Left lung (tissue), 14 donors: ENCODE measurements at places on chromosomes 11 and 22. TPM values are rescaled to one million over a fixed set of nuclear protein-coding genes. Genes with fewer than 3 reads are reported as not detected.

GRCh38 chr11:30818721-30819120 is 232.6 kb upstream of the MPPED2 start:
- DNase-seq = no peak

- DNase-seq = no peak
Measured at GRCh38 chr11:117410861-117411710, 83.4 kb downstream of the CEP164 start.

GRCh38 chr11:41950470-41951143 is 491.2 kb upstream of the LRRC4C start:
- DNase-seq = no peak

TSGA10IP gene
- 0.26 TPM for polyA plus RNA-seq

MS4A6A gene
- polyA plus RNA-seq = 27.6 TPM

- no peak for DNase-seq
Measured at GRCh38 chr11:18849406-18849805, 57.8 kb upstream of the PTPN5 start.

DNA sequence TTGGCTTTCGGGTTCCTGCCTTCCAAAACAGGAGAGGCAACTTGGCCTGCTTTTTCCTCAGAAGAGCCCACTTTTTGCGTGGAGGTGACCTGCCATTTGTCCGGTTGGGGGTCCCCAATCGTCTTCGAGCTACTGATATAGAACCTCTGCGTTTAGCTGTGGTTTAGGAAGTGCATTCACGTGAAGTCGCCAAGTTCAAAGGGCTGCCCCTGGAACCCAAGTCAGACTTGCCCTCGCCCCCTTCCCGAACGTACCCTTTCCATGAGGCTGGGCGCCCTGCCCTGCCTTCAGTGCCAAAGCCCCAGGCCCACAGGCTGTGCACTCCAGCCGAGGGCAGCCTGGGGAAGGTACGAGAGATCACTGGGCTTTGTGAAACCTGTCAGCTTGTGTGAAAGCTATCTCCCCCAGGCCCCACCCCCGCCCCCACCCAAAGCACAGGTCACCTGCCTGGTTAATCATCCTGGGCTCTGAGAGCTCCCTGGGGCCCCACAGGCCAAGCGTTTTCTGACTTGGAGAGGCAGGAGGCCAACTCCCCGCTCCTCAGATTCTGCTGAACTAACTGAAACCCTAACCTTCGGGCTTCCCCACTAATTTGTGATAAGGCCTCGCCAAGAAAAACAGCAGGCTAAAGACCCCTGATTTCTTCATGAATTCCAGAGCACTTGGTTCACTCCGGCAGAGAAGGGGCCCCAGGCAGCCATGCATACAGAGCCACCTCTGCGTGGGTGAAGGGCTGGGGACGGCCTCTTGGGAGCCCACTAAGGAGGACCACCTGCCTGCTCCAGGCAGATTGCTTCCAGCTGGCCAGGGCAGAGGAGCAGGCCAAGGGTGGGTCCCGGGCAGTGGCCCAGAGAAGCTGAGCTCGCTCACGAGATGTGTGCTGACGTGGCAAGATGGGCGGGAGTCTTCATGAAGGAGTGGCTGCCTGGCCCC is 25.8 kb upstream of the KCNQ1OT1 start:
- DNase-seq = no peak

DNA sequence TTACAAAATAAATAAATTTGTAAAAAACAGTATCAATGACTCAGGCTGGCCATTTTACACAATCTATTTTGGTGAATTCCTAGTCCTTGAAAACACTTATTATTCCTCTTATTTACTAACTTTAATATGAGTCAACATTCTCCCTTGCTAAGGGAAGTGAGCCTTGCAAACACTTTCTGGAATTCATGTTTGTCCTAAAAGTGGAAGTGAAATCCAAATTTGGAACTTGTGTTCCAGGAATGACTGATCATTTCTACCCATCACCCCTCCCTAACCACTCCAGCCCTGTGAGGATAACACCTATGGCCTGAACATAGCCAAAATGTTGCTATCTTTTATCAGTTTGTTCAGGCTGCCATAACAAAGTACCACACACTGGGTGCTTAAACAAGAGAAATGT is 83.1 kb downstream of the OR5AK2 start:
- no peak for DNase-seq

DNA sequence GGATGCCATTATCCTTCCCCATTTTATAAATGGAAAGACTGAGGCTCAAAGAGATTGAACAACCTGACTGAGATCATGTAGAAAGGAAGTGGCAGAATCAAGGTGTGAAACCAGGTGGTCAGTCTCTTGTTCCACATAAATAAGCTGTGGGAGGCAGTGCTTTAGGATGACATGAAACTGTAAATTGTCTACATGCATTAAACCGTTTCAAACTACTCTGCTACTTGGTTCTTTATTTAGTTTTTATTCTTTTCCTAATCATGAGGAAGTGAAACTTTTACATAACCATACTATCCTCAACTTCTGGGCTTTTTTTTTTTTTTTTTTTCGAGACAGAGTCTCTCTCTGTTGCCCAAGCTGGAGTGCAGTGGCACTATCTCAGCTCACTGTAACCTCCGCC is 34.9 kb downstream of the CADM1 start:
- no peak for DNase-seq

- DNase-seq = no peak
Measured at GRCh38 chr11:128573638-128574037, 13.7 kb downstream of the ETS1 start.

DNA sequence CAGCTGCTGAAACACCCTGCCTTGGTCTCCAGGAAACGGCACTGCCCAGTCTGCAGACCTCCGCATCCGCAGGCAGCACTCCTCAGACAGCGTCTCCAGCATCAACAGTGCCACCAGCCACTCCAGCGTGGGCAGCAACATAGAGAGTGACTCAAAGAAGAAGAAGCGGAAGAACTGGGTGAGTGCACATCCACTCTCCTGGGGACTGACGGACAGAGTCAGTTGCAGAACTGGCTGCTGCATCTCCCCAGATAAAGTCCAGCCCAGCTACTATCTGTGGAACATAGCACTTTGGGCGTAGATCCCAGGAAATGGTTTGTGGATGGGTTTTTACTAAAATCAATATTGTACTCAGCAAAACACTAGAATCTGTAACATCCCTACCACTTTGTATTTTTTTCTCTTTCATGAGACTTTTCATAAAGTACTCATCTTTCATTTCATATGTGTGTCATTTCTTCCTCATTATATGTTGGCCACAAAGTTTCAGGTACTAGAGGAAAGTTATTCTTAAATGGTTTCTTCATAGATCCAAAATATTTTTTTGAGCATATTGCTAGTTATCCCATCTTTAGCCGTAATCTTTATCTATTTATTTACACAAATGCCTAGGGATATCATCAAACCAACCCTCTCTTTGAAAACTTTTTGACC is 80.1 kb downstream of the DBX1 start:
- no peak for DNase-seq

DNA sequence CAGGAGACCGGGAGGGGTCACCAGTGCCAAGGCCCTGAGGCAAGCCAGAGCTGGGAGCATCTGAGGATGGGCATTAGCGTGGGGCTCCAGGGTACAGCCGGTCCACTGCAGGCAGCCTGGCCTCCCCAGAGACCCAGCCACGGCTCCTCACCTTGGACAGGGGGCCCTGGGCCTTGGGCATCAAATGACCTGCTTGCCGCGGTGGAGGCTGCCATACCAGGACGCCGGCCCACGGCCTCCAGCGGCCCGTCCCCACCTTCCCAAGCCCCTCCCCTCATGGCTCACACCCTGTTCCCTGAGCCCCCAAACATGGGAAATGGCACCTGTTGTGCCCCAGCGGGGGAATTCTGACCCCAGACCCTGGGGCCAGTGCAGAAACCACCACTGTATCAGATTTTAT is 12.7 kb upstream of the RTN4R start:
- DNase-seq = no peak

DNA sequence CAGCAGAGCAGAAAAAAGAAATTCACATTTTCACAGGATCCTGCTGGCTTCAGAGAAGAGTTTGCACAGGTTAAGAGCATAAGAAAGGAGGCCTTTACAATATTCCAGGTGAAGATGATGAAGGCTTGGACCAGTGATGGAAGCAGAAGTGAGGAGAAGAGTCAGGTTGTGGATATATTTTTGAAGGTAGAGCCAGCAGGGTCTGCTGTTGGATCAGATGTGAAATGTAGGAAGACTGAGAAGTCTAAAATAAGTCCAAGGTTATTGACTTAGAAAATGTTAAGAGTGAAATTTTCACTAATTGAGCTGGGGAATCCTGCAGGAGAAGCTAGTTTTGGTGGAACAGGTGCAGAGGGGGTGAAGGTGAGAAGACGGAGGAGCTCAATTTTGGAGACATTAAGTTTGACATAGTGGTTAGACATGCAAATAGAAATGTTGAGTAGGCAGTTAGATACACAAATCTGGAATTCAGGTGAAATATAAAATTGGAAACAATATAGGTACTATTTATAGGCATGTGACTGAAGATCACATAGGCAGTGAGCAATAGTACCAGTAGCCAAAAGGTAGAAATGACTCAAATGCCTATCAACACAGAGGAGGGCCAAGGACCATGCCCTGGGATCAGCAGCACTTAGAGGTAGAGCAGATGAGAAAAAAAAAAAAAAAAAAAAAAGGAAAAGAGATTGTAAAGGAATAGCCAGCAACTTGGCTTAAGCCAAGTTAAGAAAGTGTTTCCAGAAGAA is 252.0 kb downstream of the AASDHPPT start:
- DNase-seq = no peak

DNA sequence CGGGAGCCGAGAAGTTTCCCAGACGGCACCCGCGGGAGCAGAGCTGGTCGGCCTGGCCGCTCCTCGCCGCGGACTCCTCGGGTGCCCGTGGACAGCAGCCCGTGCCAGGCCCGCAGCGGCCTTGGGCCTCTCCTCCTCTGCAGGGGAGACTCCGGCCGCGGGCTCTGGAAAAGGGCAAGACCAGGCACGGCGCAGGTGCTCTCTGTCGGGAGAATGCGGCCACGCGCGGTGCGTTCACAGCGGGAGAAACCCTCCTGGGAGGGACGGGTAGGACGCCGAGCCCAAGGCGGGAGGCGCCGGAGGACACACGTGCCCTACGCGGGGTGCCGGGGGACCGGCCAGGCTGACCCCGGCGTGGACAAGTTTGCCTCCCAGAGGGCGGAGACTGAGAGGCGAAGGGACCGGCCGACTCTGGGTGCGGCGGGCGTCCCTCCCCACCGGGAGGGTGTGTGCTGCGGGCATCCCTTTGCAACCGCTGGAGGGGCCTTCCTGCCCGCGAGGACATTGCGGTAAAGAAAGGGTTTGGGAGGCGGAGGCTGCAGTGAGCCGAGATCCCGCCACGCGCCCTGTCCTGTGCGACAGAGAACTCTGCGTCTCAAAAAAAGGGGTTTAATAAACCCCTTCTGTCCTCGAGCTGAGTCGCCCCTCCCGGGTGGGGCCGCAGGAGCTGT is 2.3 kb downstream of the IFITM1 start:
- no peak for DNase-seq

GRCh38 chr22:20922141-20922751 is 5.0 kb downstream of the CRKL start:
- DNase-seq = no peak

DNA sequence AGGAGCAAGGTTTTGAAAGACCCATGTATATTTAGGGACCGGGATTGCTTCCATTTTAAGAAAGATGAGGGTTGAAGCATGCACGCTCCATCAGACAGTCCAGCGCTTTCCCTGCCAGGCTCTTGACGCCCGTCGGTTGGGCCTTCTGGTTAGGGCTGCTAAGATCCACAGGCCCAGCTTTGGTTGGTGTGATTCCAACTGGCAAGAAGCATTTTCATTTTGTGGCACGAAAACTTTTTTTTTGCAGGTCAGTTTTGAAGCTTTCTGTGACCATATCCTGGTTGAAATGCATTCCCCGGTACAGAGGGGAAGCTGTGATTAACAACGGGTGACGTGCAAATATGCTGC is 34.3 kb upstream of the MPPED1 start:
- no peak for DNase-seq

DNA sequence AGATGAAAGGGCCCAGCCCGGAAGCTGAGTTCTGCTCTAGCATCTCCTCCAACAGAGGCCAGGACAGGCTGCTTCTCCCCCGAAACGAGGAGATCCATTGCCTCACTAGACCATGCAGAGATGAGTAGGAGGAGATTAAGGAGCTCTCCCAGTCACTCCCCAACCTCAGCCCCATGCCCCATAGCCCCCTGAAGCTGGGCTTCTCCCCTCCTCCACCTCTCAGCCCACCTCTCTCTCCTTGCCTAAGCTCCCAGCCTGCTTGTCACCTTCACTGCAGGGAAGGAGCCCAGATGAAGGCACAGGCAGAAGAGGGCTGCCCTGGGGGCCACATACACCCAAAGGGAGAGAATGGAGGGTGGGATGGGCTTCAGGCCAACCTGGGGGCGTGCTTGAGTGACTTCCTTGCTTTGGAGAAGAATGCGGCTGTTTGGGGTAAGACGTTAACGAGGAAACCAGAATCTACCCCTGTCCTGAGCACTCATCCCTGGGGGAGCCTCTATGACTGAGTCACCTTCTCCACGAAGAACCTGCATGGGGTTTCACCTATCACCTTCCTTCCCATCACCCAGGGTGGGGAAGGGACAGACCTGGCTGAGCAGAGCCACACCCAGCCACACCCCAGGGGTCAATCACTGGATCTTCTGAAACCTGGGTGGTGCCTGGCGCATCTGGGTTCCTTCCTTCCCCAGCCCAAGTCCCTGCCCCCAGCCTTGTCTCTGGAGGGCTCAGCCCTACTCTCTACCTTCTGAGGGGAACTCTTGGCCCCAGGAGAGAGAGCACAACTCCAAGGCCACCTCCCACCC is 11.6 kb upstream of the GNAZ start:
- DNase-seq = no peak

DNA sequence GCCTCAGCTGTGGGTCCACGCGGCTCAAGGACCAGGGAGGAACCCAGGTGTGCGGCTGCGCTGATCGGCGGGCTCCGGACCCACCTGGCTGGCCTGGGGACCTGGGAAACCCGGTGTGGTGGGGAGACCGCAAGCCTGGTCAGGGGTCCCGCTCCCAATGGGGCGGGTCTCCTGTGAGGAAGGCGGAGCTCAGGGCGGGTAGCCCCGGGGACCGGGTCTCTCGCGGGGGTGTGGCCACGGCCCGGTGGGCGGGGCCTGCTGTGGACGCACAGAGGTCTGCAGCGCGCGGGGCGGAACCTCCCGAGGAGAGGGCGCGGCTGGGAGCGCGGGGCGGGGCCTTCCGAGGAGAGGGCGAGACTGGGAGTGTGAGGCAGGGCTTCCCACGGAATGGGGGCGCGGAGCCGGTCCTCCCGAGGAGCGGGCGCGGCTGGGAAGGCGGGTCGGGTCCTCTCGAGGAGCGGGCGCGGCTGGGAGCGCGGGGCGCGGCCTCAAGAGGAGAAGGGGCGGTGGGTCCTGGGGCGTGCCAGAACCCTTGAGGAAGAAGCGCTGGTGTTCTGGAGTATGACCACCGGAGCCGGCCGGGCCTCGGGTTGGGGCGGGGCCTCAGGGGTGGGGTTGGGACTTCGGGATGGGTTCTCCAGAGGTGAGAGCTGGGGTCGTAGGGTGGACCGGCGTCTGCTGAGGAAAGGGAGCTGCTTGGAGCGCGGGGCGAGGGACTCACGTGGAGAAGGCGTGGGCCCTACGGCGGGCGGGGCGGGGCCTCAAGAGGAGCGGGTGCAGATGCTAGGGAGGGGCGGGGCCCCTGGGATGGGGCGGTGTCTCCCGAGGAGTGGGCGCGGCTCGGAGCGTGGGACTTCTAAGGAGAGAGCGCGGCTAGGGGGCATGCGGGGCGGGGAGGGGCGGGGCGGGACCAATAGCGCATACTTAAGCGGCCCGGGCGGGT is 20.8 kb downstream of the DGCR6L start:
- DNase-seq = peak; percentile 84

GRCh38 chr11:102573851-102574250 is 43.3 kb upstream of the MMP7 start:
- no peak for DNase-seq

- DNase-seq = no peak
Measured at GRCh38 chr11:7489376-7489775, 4.1 kb downstream of the OLFML1 start.
